Activated CD8-positive, alpha-beta memory T cell treated with anti-CD3 and anti-CD28 coated beads for 48 hours (primary cell): ENCODE measurements at places on chromosomes 5 and 9.

- no peak for DNase-seq
Observed at GRCh38 chr9:136814725-136815421, 7.1 kb downstream of the RABL6 start.

DNA sequence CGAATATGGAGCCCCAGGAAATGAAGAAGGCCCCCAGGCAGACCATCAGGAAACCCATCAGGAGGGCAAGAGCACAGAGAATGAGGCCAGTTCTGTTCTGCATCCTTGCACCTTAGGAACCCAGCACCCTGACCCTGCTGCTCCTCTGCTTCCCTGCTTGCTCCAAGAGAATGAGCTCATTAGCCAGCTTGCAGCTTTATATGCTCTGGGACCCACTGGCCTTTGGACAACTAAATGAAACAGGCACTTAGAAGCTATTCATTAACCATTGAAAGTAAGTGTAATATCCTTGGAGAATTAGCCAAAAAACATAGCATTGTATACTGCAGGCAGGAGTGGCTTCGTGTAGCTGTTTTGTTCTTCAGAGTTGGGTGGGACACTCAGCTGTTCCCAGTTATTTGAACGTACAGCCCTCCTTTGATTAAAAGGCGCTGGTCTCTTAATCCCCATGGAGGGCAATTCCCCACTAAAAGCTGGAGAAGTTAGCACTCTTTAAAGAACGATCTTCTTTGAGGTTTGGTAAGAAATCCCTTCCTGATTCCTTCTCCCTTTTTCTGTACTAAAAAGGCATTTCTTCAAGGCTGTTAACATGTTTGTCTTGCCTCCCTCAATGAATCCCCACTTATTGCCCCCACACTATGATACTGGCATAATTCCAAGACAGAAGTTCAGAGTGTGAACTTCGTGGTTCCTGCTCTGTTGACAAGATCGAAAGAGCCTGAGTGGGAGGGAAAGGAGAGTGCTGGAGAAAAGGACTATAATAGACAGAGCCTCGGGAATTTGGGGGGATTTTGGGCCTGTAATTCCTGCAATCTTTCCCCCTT lies at the start of gene TMEM252:
TSS of gene TMEM252 (minus strand) at position 172 of the 824 bp plus-strand sequence. CDS start at position 103, 69 bp downstream.
- DNase-seq = no peak

- DNase-seq = no peak
Observed at GRCh38 chr9:2623288-2624050, 1.9 kb downstream of the VLDLR start.

GRCh38 chr9:16434526-16434925 lies 435.9 kb downstream of the BNC2 start:
- DNase-seq = no peak

DNA sequence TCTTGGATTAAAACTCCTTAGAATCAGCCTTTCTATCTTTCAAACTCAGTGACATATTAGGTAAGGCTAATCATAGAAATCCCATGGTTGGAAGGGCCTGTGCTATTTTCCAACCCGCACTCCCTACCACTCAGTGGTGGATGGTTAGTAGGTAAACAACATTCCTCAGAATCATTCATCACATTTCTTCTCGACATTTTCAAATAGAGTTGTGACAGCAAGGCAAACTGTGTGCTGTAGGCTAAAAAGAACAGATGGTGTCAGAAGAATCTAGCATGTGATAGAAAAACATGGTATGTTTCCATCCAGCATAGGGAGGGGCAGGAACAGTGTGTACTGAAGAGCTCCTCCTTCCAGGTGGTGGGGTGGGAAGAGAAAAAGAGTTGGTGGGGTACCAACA lies 227.3 kb upstream of the NMUR2 start:
- no peak for DNase-seq

DNA sequence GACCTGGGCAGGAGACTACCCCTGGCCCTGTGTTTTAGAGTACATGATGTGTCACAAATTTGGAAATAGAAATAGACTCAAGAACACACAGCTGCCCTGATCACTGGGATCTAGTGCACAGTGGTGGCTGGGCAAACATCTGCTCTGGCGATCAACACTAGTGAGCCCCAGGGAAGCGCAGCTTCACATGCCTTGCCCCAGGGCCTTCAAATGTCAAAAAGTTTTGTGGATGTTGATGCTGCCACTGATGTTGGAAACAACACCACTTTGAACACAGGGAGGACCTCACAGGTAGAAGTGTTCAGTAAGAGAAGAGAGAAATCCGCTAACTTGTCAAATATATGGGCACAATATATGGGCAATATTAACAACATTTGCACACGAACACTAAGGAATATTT lies 7.1 kb upstream of the MAP3K1 start:
- no peak for DNase-seq

DNA sequence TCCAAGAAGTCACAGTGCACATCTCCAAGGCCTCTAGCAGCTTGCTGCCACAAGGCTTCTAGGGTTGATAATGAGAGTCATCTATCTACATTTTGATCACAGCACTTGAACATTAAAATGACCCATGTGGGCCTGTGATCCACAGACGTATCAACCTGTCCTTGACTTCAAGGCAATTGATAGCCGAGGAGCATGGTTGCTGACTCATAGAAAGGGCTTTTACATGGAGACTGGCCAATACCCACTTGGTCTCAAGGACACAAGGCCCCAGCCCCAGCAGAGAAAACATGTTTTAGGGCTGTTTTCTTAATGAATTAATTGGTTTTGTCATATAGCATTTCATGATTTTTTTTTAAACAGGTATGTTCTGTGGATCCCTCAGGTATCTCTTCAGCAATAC lies 314.0 kb downstream of the SEMA5A start:
- DNase-seq = no peak

DNA sequence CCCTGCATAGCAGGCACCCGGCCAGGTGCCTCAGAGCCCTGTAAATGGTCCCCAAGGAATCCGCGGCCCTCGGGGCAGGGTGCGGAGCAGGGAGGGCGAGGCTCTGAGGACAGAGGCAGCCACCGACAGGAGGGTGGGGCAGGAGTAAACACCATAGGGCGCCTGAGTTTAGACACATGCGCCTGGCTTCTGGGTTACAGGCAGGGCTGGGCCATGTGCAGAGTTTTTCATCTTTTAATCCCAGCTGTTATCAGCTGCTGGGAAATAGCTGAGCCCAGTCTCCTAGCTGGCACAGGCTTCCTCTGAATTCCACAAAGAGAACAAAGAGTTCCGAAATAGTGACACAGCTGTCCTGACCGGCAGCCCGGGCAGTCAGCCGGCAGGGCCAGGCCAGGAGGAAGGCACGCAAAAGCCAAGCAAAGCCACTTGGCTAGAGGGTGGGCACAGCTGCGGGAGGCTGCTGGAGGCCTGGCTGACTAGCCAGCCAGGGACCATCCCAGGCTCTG lies 98.9 kb upstream of the PHYKPL start:
- no peak for DNase-seq

DNA sequence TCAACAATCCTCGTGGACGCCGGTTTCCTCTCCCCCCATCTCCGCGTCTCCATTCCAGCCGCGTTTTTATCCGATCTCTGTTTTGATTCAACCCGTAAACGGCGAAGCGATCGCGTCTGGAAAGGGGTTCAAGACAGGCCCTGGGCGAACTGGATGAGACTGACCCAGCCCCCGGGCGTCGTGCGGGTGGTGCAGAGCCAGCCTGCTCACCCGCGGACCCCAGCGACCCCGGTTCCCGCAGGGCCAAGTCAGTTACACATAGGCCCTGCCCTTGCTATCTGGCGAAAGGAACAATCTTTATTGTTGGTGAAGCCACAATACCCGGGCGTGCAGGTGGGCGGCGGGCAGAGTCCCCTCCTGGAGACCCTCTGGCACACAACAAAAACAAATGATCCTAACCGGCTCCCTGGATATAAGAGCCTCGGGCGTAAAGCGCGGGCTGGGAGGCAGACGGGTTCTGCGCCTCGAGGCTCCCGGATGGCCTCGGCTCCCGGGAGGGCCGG lies 1.8 kb downstream of the TLX3 start:
- no peak for DNase-seq

DNA sequence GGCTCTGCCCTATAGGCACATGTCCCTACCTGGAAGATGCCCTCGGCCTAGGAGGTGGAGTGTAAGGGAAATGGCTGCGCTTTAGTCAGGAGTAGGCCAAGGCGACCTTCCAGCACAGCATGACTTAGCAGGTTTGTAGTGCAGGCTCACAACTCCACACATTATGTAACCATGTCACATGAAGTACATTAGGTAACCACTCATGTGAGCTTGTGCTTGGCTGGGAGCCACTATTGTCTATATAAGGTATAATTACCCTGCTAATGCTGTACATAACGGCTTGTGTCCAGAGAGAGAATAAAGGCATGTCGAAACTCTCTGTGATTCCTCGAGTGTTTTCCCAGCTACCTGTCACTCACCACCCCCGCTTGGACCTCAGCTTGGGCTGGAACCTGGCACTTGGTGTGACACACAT lies 74.9 kb downstream of the CAMK4 start:
- DNase-seq = no peak

DNA sequence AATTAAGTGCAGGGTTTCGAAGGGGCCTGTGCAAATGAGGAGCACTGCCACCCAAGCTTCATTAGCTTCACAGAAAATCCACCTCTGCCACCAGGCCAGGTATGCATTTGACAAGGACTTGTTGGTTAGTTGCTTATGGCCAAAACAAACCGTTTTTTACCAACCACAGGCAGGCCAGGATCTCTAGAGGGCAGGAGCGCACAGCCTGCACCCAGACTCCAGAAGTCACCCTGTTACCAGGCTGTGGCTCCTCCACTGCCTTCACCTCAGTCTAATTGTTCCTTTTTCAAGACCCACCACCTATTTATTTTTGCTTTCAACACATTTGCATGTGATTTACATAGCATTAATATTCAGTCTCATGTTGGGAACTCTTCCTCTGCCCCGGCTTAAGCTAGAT lies 78.3 kb upstream of the HSPA9 start:
- no peak for DNase-seq

- no peak for DNase-seq
Observed at GRCh38 chr5:14396737-14397136, 184.9 kb upstream of the OTULINL start.

DNA sequence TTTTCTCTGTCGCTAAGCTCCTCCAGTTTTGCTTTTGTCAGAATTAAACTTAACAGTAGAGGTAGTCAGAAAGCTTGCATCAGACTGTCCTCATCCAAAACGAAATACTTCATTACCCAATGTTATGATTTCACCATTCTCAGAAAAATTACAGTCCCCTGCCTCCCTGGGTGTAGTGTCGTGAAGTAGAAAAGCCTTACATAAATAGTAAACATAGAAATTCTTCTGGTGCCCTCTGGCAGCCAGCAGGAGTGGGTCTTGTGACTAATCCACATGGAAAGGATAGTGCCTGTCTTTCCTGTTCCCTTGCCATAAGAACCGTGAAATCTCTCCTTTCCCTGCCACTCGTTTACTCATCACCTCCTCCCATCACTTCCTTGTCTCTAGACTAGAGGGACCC lies 230.6 kb downstream of the GNA14 start:
- DNase-seq = no peak
